IPS DF 6.9 (cell line): ENCODE measurements at places on chromosomes 1 and 21.

- no peak for DNase-seq
Measured at GRCh38 chr1:108590441-108590840, 30.5 kb downstream of the EEIG2 start.

DNA sequence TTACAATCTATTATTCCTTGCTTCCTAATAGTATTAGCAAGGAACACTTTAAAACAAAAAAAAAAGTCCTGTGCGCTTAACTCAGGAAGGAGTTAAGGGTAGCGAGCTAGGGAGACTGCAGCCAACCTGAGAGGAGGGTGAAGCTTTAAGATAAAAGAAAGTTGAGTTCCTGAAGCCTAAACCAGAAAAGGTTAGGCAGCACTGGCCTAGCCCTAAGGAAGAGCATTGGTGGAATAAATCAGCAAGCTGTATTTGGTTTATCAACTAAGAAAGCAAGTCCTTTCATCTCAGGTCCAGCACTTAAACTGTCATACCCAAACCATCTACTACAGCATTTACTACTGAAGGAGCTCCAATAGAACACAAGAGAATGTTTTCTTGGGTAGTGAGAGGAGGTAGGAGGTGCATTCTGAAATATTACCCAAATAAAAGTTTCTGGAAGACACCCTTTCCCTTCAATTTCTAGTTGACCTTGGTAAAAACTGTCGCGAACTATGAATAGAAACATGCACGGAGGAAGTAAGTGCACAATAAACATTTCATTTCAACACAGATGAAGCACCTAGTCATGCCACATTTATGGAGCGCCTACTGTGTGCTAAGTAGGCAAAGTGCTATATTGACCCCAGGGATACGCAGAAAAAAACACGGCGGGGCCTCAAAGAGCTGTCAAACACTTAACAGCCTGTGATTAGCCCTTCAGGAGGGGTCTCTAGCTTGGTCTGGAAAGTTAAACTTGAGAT lies 1.3 kb downstream of the GLRX2 start:
- DNase-seq, result no peak

- no peak for DNase-seq
Measured at GRCh38 chr1:55329091-55329490, 113.9 kb upstream of the USP24 start.

GRCh38 chr1:195328102-195328501 lies 1280.1 kb downstream of the KCNT2 start:
- no peak for DNase-seq

- DNase-seq, result no peak
Measured at GRCh38 chr1:50936321-50936720, 23.7 kb downstream of the FAF1 start.

DNA sequence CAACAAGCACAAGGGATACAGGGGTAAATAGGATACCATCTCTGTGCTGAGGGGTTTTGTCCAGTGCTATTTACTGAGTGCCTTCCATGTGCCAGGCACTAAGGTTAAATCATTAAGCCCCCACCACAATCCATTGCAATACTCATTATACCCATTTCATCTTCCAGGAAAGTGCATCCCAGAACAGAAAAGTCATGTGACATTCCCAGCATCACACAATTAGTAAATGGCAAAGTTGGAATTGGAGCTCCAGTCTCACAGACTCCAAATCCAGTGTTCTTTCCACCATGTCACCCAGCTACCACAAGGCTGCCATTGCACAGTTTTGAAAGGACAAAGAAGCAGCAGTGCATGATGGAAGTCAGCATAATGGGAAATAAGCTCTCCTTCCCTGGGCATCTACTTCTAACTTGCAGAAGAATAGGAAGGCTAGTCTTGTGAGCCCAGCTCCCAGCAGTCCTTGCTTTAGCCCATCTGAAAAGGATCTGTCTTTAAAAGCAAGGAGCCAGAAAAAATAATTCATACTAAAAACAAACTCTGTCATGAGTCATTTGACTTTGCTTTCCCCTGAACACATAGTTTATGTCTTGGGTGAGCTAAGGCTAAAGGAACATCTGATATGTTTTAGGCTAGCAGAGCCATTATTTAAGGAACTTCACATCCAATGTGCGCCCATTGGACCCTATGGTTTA lies 111.4 kb upstream of the HOOK1 start:
- DNase-seq, result no peak

GRCh38 chr1:82059959-82060358 lies 259.2 kb downstream of the ADGRL2 start:
- DNase-seq, result no peak

- DNase-seq, result no peak
Measured at GRCh38 chr1:156390469-156391365, 21.7 kb downstream of the RHBG start.

- DNase-seq, result no peak
Measured at GRCh38 chr1:185581961-185582725, 152.0 kb upstream of the HMCN1 start.
